Suppressor macrophage treated with lipopolysaccharide for 4 hours (primary cell): ENCODE measurements at places on chromosomes 12 and 14.
A peak's percentile ranks its signal among the peaks of the same experiment; 100 is the strongest.

GRCh38 chr12:131732-132495, 65.3 kb downstream of the IQSEC3 start:
- DNase-seq = no peak

GRCh38 chr12:18280728-18281127, 19.4 kb downstream of the PIK3C2G start:
- no peak for DNase-seq

DNA sequence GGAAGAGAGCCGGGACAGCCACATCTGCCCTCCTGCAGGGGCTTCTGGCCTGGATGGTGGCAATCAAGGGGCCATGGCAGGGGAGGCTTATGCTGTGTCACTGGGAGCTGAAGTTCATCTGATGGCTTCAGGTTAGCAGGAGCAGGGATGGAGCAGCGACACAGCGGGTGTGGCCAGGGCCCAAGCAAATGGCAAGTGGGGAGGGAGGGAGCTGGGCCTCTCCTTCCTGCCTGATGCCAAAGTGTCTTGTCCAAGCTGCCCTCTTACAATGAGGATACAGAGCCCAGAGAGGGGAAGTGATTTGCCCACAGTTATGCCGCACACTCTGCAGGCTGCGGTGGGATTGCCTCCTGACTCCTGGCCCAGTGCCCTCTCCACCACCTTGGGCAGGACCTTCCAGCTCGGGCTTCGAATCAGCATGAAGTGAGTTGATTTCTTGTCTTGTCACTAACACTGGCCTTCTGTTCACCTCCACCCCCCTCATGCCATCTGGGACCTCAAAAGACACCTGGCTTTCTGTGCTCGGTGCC, 51.3 kb downstream of the IQSEC3 start:
- DNase-seq = no peak

DNA sequence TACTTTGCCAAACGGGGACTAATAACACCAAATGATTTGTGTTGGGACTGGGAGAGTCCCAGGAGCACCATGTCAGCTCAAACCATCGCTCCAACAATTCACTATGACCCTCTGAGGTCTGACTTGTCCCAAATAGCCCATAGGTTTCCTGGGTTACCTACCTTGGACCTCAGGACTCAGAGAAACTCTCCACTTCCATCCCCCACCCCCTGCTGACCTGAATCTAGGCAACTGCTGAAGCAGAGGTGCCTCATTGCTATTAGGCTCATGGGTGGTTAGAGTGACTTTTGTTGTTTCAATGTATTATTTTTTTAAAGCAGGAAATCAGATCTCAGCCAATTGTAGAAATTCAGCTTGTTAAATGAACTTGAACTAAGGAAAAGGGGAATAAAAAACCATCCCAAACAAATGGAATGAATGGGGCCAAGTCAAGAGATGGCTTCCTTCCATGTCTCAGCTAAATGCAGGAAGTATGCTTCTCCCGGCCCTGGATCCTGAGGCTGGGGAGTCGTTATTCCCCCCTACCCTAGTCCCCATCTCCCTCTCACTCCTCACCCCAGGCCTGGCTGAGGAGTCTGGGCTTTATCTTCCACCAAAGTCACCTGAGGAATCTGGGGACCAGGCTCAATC, 80.9 kb upstream of the SLC24A4 start:
- DNase-seq = no peak

GRCh38 chr12:118377884-118378470, 1.6 kb downstream of the SUDS3 start:
- DNase-seq = peak; percentile 60

DNA sequence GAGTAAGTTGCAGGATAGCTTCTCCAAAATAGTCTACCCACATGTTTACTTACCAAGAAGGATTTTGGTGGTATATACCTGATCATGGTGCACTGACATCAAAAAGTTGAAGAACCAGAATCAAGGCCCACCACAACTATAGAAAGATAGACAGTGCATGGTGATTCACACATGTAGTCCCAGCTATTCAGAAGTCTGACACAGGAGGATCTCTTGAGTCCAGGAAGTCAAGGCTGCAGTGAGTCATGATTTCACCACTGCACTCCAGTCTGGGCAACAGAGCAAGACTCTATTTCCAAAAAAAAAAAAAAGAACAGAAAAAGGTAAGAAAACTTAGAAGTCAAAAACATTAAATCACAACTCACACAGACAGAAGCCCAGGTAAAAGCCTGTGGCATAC, 422.2 kb upstream of the FOXG1 start:
- no peak for DNase-seq

GRCh38 chr12:32240162-32240561, 133.5 kb downstream of the BICD1 start:
- no peak for DNase-seq

DNA sequence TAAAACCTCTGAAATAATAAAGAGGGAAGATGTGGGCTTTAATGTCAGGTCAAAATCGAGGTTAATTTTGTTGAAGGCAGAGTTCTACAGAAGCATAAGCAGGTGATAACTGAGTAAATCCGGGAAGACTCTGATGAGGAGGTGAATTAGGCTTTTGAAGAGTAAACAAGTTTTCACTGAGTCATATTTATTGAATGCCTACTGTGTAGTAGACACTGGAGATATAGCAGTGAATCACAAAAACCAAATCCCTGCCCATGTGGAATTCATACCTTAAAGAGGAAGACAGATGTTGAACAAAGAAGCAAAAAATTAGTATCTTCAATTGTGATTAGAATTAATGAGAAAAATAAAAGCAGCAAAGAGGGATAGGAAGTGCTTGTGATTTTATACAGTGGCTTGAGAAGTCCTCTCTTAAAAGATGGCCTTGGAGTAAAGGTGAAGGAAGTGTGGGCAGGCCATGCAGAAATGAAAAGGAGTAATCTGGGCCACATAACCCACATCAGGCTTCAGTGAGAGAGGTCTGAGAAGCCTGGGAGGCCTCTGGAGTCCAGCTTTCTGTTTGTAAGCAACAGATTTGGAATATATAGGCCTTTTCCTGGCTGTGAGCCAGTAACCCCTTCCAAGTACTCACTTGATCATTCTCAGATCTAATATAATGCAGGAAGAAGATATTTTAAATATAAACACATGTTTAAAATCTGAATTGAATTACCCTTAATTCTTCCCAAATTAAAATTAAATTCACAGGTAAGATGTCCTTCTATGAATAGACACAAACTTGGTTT, 46.7 kb downstream of the BHLHE41 start:
- no peak for DNase-seq
